ENCODE measurements at places on chromosomes 16 and 17. TPM values are rescaled to one million over a fixed set of nuclear protein-coding genes. Genes with fewer than 3 reads are reported as not detected.

The SLFN12L gene
- 0.11 TPM for total RNA-seq

The KRT24 gene
- total RNA-seq, result not detected

The LMF1 gene
- total RNA-seq, result 21.9 TPM

The SLC39A11 gene
- total RNA-seq, result 39.4 TPM

The CSF3 gene
- 1.4 TPM for total RNA-seq

The SMTNL2 gene
- total RNA-seq, result under 0.01 TPM

The C17orf50 gene
- not detected for total RNA-seq

The PRCD gene
- 2.4 TPM for total RNA-seq

The ARL4D gene
- total RNA-seq, result 26.1 TPM

The WWP2 gene
- total RNA-seq, result 17.0 TPM

The AANAT gene
- total RNA-seq, result not detected

The NXPH3 gene
- 0.37 TPM for total RNA-seq

The SHBG gene
- total RNA-seq, result 0.37 TPM

The NDRG4 gene
- total RNA-seq, result 12.1 TPM

The COG7 gene
- 25.1 TPM for total RNA-seq

The LPO gene
- total RNA-seq, result not detected

The CCL3 gene
- not detected for total RNA-seq

The DLX4 gene
- total RNA-seq, result not detected

The FAM171A2 gene
- 1.8 TPM for total RNA-seq

The PROCA1 gene
- 1.7 TPM for total RNA-seq

The SLFN14 gene
- not detected for total RNA-seq

The TBC1D3G gene
- total RNA-seq, result not detected

The MTHFSD gene
- 17.3 TPM for total RNA-seq

The TTYH2 gene
- 2.0 TPM for total RNA-seq

The SCGB1C2 gene
- not detected for total RNA-seq

The SLFN12 gene
- 20.3 TPM for total RNA-seq

The KRTAP2-1 gene
- total RNA-seq, result not detected

The CD7 gene
- total RNA-seq, result not detected

The SNAI3 gene
- 0.12 TPM for total RNA-seq

The MMP28 gene
- 0.33 TPM for total RNA-seq

The MAPT gene
- total RNA-seq, result 0.75 TPM

The TLCD3B gene
- total RNA-seq, result 0.22 TPM

The SHISA6 gene
- not detected for total RNA-seq

The MRPS34 gene
- 102 TPM for total RNA-seq

The SLFN13 gene
- 5.0 TPM for total RNA-seq

The GPR179 gene
- total RNA-seq, result under 0.01 TPM

The ZSCAN10 gene
- total RNA-seq, result not detected

The KRT23 gene
- 0.55 TPM for total RNA-seq

The GDPD1 gene
- 2.2 TPM for total RNA-seq

The TMEM114 gene
- not detected for total RNA-seq

The CRK gene
- 117 TPM for total RNA-seq

The TSPAN10 gene
- total RNA-seq, result 1.3 TPM

The KRTAP4-3 gene
- not detected for total RNA-seq

The CLDN6 gene
- total RNA-seq, result not detected

The SARM1 gene
- 7.2 TPM for total RNA-seq
